ENCODE measurements at places on chromosomes 16 and 17.
A peak's percentile ranks its signal among the peaks of the same experiment; 100 is the strongest.

DNA sequence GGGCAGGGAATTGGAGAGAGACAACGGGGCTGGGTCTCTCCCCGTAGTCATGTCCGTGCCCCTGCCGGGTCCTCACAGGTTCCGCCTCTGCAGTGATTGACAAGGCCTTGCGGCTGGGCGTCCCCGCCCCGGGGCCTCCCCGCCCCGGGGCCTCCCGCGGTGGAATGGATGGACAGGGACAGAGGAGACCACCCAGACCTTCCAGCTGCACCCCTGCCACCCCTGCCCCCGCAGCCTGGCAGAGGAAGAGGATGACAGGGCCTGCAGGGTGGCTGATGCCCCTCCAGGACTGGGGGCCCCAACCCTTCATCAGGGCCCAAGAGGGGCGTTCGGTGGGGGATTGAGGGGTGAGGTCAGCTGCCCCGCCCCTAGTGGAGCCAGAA lies 216.4 kb upstream of the CIBAR2 start:
- no peak for DNase-seq

GRCh38 chr16:77387815-77388209 lies 47.0 kb downstream of the ADAMTS18 start:
- no peak for DNase-seq

DNA sequence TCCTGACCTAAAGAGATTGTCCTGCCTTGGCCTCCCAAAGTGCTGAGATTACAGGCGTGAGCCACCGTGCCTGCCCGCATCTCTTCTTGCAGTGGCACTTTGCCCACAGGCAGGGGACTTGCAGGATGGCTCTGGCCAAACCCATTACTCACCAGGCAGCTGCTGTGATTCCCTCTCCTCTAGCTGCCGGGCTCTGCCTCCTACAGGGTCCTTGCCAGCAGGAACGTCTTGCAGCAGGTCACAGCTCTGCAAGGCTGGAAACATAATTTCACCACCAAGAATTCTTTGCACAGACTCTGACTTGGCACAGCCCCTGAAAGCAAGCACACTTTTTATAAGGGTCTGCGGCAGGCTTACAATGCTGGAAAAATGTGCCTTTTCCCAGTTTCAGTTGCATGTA lies 20.3 kb downstream of the COX4I1 start:
- no peak for DNase-seq

- no peak for DNase-seq
Observed at GRCh38 chr16:55491691-55492090, 12.7 kb downstream of the MMP2 start.

DNA sequence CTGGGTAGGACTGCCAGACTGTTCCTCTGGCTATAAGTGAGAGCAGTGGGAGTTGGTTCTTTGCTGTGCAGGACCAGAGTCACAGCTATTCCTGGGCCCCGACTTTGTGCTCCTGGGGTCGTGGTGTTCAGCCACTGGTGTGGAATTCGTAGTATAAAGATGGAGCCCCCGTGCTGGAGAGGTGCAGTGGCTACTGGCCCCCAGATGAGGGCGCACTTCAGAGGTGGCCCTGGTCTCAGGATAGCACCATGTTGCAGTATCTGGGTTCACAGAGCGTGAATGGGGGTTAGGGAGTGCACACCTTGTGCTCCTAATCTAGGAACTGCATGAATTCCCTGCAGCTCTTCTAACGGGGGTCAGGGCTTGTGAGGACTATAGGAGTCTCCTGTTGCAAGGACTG lies 21.1 kb downstream of the TANC2 start:
- DNase-seq, result no peak

GRCh38 chr17:81910840-81911276 lies 341 bp downstream of the PCYT2 start:
- no peak for DNase-seq

DNA sequence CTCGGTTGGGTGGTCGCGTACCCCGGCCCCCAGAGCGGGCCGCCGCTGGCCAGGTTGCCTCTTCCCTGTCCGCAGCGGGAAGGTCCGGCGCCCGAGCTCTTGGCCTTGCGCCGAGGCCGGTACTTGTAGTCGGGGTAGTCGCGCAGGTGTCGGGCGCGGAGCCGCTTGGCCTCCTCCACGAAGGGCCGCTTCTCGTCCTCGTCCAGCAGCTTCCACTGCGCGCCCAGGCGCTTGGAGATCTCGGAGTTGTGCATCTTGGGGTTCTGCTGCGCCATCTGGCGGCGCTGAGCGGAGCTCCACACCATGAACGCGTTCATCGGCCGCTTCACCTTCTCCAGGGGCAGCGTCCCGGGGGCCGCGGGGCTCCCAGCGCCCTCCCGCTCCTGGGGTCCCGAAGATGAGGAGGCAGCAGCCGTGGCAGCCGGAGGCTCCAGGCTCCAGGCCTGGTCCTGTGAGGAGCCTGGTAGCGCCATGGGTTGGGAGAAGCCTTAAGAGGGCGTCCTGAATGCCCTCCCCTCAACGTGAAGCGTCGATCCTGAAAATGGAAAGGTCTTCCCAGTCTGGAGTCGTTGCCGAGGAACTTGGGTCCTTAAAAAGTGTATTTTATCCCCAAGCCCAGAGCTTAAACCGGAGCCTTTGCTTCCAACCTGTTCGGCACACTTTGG lies 558 bp downstream of the SOX15 start:
- DNase-seq, result peak; percentile 74

- DNase-seq, result no peak
Observed at GRCh38 chr16:1639282-1639681, 27.1 kb downstream of the CRAMP1 start.

DNA sequence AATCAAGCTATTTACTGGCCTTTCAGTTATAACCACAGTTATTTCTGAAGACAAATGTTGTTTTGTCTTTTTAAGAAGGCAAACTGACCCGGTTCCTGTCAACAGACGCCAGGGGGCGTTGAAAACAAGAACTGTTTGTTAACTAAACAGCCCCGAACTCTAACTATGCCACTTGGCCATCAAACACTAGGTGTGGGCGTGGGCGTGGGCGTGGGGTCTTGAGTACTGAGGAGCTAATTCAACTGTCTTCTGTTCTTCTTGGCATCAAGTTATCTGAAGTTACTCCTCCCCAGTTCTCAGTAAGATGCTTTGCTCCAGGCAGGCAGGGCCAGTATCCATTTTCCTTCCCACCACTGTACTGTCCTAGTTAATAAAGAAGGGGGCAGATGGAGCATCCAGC lies 63.3 kb upstream of the MTMR4 start:
- peak; percentile 66 for DNase-seq

DNA sequence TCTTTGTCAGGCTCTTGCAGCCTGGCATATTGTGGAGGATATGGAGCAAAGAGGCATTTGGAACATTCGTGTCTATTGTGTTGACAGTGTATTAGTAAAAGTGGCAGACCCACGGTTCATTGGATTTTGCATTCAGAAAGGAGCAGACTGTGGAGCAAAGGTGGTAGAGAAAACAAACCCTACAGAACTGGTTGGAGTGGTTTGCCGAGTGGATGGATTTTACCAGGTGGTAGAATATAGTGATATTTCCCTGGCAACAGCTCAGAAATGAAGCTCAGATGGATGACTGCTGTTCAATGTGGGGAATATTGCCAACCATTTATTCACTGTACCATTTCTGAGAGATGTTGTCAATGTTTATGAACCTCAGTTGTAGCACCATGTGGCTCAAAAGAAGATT lies 44.5 kb downstream of the EFCAB13 start:
- DNase-seq, result no peak

Data from activated CD4-positive, alpha-beta T cell treated with anti-CD3 and anti-CD28 coated beads, Interleukin-2, Interleukin-6, amounts not matched to agents 100 ng/mL and 50 ng/mL, durations not matched to agents 16 hours and 8 hours (primary cell).